ENCODE measurements at places on chromosomes 7 and 10. TPM values are rescaled to one million over a fixed set of nuclear protein-coding genes. Genes with fewer than 3 reads are reported as not detected.

The TRIM8 gene
- 89.0 TPM for total RNA-seq

The NSUN6 gene
- 17.3 TPM for total RNA-seq

The TUBAL3 gene
- not detected for total RNA-seq

The CTTNBP2 gene
- 0.10 TPM for total RNA-seq

The LDB1 gene
- total RNA-seq = 59.0 TPM

The SPDYE5 gene
- not detected for total RNA-seq

The FAM131B gene
- total RNA-seq = 0.84 TPM

The ZNF33B gene
- 18.3 TPM for total RNA-seq

The RELN gene
- total RNA-seq = under 0.01 TPM

The PIK3AP1 gene
- total RNA-seq = 49.0 TPM

The PRTFDC1 gene
- 3.0 TPM for total RNA-seq

All from mononuclear cell (primary cell).